ENCODE measurements at places on chromosomes 1 and 21. TPM values are rescaled to one million over a fixed set of nuclear protein-coding genes. Genes with fewer than 3 reads are reported as not detected.

DNA sequence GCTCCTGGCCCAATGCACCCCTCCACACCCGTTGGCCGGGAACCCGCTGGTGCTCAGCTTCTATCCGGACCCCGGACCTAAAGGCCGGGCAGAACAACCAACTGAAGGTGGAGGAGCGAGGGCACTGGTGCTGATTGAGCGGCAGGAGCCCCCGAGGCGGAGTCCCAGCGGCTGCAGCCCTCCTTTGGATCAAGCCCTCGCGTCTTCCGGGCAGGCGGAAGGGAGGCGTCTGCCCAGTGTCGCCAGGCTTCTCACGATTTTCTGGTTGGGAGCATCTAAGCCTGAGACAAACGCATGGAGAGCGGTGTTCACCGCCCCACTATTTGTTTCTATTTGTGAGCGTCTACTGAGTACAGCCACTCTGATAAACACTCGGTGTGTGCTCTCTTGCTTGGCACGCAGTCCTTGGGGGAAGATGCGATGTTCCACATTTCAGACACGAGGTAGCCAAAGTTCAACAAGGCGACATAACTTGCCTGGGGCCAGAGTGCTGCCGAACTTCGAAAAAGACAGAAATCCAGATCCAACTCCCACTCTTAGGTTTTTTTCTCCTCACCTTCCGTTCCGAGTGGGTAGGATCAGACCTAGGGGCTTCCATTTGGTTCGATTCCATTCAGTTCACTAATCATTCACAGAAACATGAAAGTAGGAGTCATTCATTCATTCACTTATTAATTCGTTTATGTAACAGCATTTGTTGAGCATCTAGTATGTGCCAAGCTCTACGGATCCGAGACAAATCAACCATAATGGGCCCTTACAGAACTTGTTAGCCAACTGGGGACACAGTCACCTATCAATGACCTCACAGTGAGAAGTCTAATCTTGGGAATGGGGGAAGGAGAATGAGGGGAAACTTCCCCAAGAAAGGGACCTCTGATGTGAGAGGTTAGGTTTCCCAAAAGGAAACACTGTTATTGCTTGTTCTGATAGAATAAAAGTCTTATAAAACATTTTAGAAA, 4.9 kb upstream of the DMRTA2 start:
- no peak overlapping the region for H3K27ac ChIP-seq
- no peak for DNase-seq
- H3K27me3 ChIP-seq = peaks cover 94% of the 10 kb centered on the region

GRCh38 chr21:30480145-30480544, at the start of gene KRTAP19-1:
KRTAP19-1 (minus strand) TSS chr21:30480367; CDS start chr21:30480317, 50 bp downstream.
- H3K27ac ChIP-seq = no peak within 1 kb of the TSS
- peaks cover 6% of the 10 kb centered on the region for H3K27me3 ChIP-seq
- no peak within 1 kb of the TSS for H3K4me3 ChIP-seq

DNA sequence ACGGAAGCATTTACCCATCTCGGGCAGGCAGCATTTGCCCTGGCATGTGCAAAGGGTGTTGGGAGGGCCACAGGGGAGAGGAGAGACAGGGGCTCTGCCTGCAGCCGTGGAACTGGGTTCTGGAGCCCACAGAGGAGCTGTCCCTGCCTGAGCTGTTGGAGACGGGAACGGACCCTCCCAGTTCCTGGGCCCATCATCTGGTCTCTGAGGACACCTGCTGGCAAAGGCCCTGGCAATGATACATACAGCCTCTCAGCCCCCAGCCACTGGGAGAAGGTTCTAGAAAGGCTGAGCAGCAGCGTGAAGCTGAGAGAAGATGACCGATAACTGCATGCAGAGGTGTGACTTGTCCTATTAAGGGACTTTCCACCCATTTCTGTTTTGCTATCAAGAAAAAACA, 31.4 kb downstream of the FAAP20 start:
- H3K4me1 ChIP-seq = no peaks in the 10 kb centered on the region
- H3K4me3 ChIP-seq = no peak overlapping the region
- H3K27me3 ChIP-seq = no peaks in the 10 kb centered on the region
- H3K36me3 ChIP-seq = no peaks in the 10 kb centered on the region

GRCh38 chr1:176058686-176059085, 148.4 kb downstream of the COP1 start:
- H3K27ac ChIP-seq = no peak overlapping the region
- no peaks in the 10 kb centered on the region for H3K36me3 ChIP-seq
- H3K27me3 ChIP-seq = no peaks in the 10 kb centered on the region
- H3K4me1 ChIP-seq = no peaks in the 10 kb centered on the region
- no peak overlapping the region for H3K4me3 ChIP-seq

- no peak overlapping the region for H3K27ac ChIP-seq
- H3K4me1 ChIP-seq = peaks cover 9% of the 10 kb centered on the region
- H3K4me3 ChIP-seq = no peak overlapping the region
- H3K36me3 ChIP-seq = peaks cover 3% of the 10 kb centered on the region
- H3K27me3 ChIP-seq = no peaks in the 10 kb centered on the region
Observed at GRCh38 chr1:50917138-50918137, 42.6 kb downstream of the FAF1 start.

- H3K4me1 ChIP-seq = peaks cover 72% of the 10 kb centered on the region
- H3K27me3 ChIP-seq = peaks cover 16% of the 10 kb centered on the region
- DNase-seq = no peak
- H3K36me3 ChIP-seq = peaks cover 3% of the 10 kb centered on the region
Observed at GRCh38 chr1:172657586-172657985, 1.3 kb upstream of the FASLG start.

DNA sequence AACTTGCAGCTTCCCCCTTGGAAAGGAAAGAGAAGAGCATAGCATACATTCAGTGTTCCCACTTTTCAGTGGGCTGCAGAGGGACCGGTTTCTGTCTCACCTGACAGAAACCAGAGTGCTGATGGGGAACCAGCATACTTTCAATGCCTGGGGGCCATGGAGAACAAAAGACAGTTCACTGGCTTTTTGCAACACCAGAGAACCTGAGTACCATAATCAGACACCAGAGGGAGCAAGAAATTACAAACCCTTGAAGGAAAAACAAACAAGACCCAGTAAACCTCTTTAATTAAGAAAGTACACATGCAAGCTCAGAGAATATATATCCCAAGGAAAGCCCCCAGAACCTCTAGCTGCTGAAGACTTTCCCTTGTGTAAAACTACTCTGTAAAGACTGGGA, 51.1 kb downstream of the CSMD2 start:
- no peak overlapping the region for H3K27ac ChIP-seq
- H3K36me3 ChIP-seq = no peaks in the 10 kb centered on the region
- no peak overlapping the region for H3K4me3 ChIP-seq
- no peaks in the 10 kb centered on the region for H3K4me1 ChIP-seq
- peaks cover 6% of the 10 kb centered on the region for H3K27me3 ChIP-seq
- DNase-seq = no peak

GRCh38 chr1:82565146-82565545, 764.4 kb downstream of the ADGRL2 start:
- H3K27ac ChIP-seq = no peak overlapping the region
- no peaks in the 10 kb centered on the region for H3K27me3 ChIP-seq
- DNase-seq = no peak
- no peaks in the 10 kb centered on the region for H3K4me1 ChIP-seq
- no peak overlapping the region for H3K4me3 ChIP-seq
- H3K36me3 ChIP-seq = no peaks in the 10 kb centered on the region

DNA sequence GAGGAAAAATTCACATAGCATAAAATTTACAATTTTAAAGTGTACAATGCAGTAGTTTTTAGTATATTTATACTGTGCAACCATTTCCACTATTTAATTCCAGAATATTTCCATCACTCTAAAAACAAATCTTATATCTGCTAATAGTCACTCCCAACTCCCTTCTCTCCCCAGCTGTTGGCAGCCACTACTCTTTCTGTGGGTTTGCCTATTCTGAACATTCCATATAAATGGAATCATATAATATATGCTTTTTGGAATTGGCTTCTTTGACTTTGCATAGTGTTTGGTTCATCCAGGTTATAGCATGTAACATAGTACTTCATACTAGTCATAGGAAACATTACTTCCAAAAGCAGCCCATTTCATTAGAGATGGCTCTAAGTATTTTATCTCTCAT, 25.0 kb upstream of the TMEM39B start:
- peaks cover 4% of the 10 kb centered on the region for H3K36me3 ChIP-seq
- DNase-seq = no peak
- peak overlapping the region; percentile 73 for H3K27ac ChIP-seq

- no peak overlapping the region for H3K4me3 ChIP-seq
- H3K27ac ChIP-seq = no peak overlapping the region
- H3K36me3 ChIP-seq = no peaks in the 10 kb centered on the region
- peaks cover 16% of the 10 kb centered on the region for H3K27me3 ChIP-seq
- H3K4me1 ChIP-seq = no peaks in the 10 kb centered on the region
- no peak for DNase-seq
Observed at GRCh38 chr1:202251424-202252256, 58.0 kb downstream of the LGR6 start.

DNA sequence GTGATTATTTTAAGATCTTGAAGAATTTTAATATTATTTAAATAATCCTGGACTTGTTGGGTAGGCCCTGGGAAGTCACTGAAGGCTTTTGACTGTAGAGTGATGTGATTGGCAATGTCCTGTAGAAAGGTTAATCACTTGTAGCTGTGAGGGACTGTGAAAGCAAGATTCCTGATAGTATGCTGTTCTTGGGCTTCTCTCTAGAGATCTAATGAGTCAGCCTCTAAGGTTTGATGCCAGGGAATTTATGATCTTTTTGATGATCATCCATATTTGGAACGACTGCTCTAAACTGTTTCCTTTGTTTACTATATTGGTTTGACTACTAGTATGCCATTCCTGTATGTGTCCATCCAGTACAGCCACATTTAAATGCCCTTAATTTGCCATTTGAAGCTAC, 56.5 kb downstream of the CAMSAP2 start:
- H3K36me3 ChIP-seq = no peaks in the 10 kb centered on the region
- H3K27ac ChIP-seq = no peak overlapping the region

GRCh38 chr1:109989506-109990301, 5.1 kb downstream of the AHCYL1 start:
- H3K4me1 ChIP-seq = peaks cover 66% of the 10 kb centered on the region
- H3K27me3 ChIP-seq = no peaks in the 10 kb centered on the region
- H3K4me3 ChIP-seq = no peak overlapping the region
- peaks cover 5% of the 10 kb centered on the region for H3K36me3 ChIP-seq
- H3K27ac ChIP-seq = no peak overlapping the region

GRCh38 chr1:68777851-68778250, 281.0 kb upstream of the DEPDC1 start:
- H3K4me1 ChIP-seq = no peaks in the 10 kb centered on the region
- H3K27me3 ChIP-seq = no peaks in the 10 kb centered on the region
- DNase-seq = no peak
- no peak overlapping the region for H3K27ac ChIP-seq
- H3K4me3 ChIP-seq = no peak overlapping the region

- H3K36me3 ChIP-seq = peaks cover 5% of the 10 kb centered on the region
- no peak overlapping the region for H3K4me3 ChIP-seq
- no peak overlapping the region for H3K27ac ChIP-seq
- DNase-seq = no peak
Observed at GRCh38 chr1:6685381-6685780, 16.2 kb downstream of the DNAJC11 start.

DNA sequence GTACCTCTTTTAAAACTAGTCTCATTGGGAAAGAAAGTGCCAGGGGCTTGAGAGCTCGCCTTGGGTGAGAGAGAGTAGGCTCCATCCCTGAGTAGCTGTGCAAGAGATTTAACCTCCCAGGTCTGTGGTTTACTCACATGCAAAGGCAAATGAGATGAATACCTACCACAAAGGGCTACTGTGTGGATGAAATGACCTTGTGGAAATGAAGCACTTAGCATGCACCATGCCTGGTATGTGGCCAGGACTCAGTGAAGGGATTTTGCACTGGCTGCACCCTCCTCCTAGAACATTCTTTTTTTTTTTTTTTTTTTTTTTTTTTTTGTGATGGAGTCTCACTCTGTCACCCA, 120.3 kb downstream of the PROX1 start:
- H3K4me1 ChIP-seq = no peaks in the 10 kb centered on the region
- no peak overlapping the region for H3K4me3 ChIP-seq
- no peak for DNase-seq
- H3K36me3 ChIP-seq = no peaks in the 10 kb centered on the region

The DMBX1 gene
- 0.37 TPM for total RNA-seq

The MAB21L3 gene
- not detected for total RNA-seq

The TRIM58 gene
- total RNA-seq = 0.24 TPM

The IL10 gene
- total RNA-seq = 2.3 TPM

The HES2 gene
- total RNA-seq = 0.44 TPM

The PIK3R3 gene
- total RNA-seq = 0.89 TPM

The CNR2 gene
- 0.35 TPM for total RNA-seq

The CD52 gene
- total RNA-seq = 213 TPM

The TSPAN1 gene
- 0.34 TPM for total RNA-seq

All from activated T-cell treated with anti-CD3 and anti-CD28 coated beads, Interleukin-2, amount 50 U/mL, for 72 hours (primary cell).